ENCODE measurements at places on chromosomes 4 and X.

DNA sequence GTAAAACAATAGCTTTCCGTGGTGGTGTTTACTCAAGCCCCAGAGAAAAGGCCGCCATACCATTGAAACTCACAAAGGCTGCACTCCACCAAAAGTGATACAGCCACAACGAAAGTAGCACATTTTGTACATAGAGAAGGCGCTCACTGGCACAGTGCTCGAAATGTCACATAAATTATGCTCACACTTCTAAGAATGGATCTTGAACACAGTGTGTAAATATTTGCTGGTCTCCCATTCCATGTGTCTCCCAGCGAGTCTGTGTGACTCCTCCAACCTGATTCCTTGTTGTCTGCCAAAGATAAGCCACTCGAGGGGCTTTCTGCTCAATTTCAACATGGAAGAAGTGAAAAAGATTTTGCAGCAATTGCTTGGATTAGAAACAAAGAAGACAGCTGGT lies 234.0 kb upstream of the VCX3A start:
- DNase-seq = no peak

- DNase-seq = peak; percentile 37
These were observed 160.9 kb downstream of the SMIM20 start for GRCh38 chr4:26074712-26075430.

DNA sequence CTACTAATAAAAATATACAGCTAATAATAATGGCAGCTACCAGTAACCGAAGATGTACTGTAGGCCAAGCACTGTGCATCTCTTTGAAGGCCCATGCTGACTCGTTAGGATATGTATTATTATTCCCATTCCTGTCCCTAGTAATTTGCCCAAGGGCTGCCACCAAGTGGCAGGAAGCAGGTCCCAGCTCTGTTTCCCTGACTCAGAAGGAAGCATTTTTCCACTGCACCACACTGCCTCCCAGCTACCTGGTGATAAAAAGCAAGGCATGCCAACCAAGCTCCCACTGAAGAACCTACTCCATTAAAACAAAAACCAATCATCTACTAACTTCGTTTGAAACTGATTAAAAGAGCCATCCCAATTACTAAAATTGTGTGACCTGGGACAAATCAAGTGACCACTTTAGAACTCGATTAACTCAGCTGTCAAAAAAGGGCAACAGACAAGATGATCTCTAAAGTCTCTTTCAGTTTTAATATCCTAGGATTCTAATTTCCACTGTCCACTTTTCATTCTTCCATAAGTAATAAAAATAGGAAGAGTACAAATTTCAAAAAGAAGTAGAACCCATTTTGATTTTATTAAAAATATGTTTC lies 24.3 kb upstream of the PGM2 start:
- DNase-seq = no peak

- no peak for DNase-seq
These were observed 56.8 kb upstream of the EXOC1L start for GRCh38 chr4:55762819-55763218.

DNA sequence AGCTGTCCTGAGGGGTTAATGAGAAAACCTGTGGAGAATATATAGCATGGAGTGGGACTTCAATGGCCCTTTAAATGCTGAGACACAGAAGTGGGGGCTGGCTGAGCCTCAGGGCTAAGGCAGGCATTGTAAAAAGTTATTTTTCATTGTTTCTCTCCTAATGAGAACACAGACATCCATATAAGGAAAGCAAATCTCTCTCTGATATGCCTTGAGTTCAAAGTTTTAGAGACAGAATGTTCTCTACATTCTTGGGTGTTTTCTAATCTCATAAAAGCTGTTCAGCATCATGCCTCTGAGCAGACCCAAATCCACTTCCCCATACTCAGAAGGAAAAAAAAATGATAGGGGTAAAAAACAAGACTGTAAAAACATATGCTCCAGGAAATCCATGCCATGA lies 16.8 kb upstream of the RAB40A start:
- DNase-seq = no peak

GRCh38 chrX:94454159-94454558 lies 780.2 kb downstream of the FAM133A start:
- no peak for DNase-seq

- DNase-seq = no peak
These were observed 75.4 kb downstream of the ABLIM2 start for GRCh38 chr4:8083086-8083825.

- no peak for DNase-seq
These were observed 139.5 kb downstream of the CPZ start for GRCh38 chr4:8732092-8732491.

Data from stimulated activated CD4-positive, alpha-beta T cell treated with anti-CD3 and anti-CD28 coated beads, Interleukin-1b, Interleukin-23, amount 100 ng/mL, for 1 hour (primary cell).